ENCODE measurements at places on chromosomes 4 and X. TPM values are rescaled to one million over a fixed set of nuclear protein-coding genes. Genes with fewer than 3 reads are reported as not detected.

DNA sequence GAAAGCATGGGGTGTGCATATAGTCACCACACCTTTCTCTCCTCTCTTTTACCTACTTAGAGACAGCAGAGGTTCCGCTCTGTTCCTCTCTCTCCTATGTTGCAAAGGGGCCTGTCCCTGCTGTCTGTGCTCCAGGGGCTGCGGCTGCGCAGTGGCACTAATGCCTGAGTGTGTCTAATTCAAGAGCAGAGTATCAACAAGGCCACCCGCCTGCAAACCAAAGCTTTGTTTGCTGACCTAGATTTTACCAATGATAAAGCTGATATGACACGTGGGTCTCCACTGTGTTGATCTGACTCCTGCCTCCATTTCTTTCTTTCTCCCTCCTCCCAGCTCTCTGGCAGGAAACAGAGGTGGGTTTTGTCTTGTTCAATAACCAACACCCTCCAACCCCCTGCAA lies 74.9 kb downstream of the NSG1 start:
- H3K4me1 ChIP-seq: no peaks in the 10 kb centered on the region
- peak overlapping the region; percentile 26 for H3K27ac ChIP-seq
- no peak overlapping the region for H3K4me3 ChIP-seq
- H3K36me3 ChIP-seq: peaks cover 81% of the 10 kb centered on the region
- no peak for DNase-seq
- no peaks in the 10 kb centered on the region for H3K27me3 ChIP-seq

DNA sequence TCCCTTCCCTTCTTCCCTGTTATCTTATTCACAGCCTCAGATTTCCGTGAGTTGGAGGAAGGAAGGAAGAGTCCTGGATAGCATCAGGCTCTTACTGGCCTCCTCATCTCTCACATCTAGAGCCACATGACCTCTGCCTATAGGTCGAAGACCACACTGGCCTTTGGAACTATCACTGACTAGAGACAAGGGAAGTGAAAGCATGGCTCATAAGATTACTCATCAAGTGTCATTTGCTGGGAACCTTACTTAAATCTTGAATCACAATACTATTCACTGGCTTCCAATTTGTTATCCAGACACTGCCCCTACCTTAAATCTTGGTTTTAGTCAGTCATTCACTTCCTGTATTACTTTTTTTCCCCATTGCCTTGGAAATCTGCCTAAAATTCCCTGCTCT lies 61.6 kb upstream of the MTMR8 start:
- H3K4me1 ChIP-seq: no peaks in the 10 kb centered on the region
- DNase-seq: no peak
- no peak overlapping the region for H3K27ac ChIP-seq
- H3K36me3 ChIP-seq: no peaks in the 10 kb centered on the region
- no peaks in the 10 kb centered on the region for H3K27me3 ChIP-seq

DNA sequence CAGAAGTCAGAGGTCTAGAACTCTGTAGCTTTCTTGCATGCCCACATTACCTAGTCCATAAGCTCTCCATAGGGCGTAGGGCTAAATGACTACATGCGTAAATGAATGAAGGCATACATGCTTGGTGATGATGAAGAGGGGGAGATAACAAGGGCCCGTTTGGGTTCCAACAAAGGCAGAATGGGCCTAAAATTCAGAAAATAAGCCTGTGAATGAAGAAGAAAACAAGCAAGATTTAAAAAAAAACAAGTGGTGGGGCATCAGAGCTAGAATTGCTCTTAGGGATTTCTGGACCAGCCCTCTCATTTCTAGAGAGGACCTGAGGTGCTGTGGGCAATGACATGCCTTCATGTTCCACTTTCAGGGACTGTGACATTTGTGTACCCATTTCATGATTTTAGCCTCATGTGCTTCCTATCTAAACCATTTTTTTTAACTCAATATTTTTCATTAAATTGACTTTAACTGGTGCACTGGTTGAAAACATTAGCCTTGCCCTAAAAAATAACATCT lies 12.1 kb downstream of the GPRIN3 start:
- no peak for DNase-seq
- no peaks in the 10 kb centered on the region for H3K36me3 ChIP-seq
- H3K4me3 ChIP-seq: no peak overlapping the region
- peak overlapping the region; percentile 55 for H3K27ac ChIP-seq
- no peaks in the 10 kb centered on the region for H3K27me3 ChIP-seq

DNA sequence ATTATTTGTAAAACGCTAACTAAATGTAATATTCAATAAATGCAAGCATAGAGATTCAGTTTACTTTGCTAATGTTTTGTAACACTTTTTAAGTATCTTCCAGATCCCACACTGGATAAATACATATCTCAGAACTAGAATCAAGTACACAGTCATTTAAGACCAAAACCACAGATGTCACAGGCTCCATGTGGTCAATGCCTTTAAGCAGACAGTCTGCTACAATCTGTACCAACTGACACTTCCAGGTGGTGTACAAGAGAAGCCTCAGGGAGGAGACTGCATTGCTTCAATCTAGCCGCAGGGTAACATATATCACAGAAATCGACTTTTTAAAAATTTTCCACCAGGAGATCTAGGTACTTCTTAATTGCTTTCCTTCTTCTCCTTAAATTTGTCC lies 229.6 kb upstream of the DIAPH2 start:
- H3K4me3 ChIP-seq: no peak overlapping the region
- H3K27ac ChIP-seq: no peak overlapping the region

DNA sequence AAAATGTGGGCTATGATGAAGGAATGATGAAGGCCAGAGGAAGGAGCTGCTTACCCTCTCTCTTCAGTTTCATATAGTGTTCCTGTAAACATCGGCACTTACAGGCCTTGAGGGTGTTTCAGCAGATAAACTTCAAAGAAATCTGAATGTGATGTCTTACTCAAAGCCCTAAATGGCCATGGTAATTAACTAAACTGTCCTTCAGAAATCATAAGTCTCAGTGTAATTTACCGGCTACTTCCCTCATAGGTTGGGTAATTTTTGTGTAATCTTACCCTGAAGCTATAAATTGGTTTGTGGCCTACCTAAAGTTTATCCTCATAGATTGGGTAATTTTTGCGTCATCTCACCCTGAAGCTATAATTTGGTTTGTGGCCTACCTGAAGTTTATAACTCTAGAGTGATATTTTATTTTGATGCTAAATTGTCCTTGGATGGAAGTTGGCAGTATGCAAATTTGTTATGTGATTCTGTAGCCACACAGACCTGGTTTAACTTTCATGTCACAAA lies 2700.3 kb downstream of the ARAP2 start:
- H3K4me1 ChIP-seq: no peaks in the 10 kb centered on the region
- no peak overlapping the region for H3K27ac ChIP-seq
- DNase-seq: no peak
- no peak overlapping the region for H3K4me3 ChIP-seq
- no peaks in the 10 kb centered on the region for H3K36me3 ChIP-seq

DNA sequence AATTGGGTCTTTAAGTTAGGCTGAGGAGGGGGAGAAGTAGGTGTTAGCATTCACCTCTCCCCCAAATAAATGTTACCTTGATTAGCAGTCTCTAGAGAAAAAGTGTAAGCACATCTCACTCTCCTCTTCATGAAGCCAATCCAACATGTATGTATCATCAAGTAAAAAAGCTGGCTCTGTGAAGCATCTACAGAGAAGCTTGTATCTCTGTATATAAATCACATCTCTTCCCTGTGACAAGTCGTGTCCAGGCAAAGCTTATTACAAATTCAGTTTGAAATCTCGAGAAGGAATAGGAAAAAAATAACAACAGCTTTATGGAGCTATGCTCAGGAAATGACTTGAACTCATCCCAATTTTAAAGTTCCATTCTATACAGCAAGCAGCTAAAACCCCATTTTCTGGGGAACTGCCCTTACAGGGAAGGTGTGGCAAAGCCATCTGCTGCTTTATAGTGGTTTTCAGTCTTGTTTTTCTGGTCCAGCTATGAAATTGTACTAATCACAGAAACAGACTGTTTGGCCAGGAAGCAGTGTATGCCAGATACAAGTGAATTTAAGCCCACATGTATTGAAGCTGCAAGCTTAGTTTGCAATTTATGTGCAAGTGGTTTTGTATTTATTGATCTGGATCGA lies 313.3 kb upstream of the NOCT start:
- no peak for DNase-seq
- no peaks in the 10 kb centered on the region for H3K36me3 ChIP-seq
- no peak overlapping the region for H3K27ac ChIP-seq
- H3K27me3 ChIP-seq: no peaks in the 10 kb centered on the region
- no peak overlapping the region for H3K4me3 ChIP-seq

GRCh38 chrX:17590892-17591740 lies 146.2 kb upstream of the SCML1 start:
- DNase-seq: no peak
- no peak overlapping the region for H3K4me3 ChIP-seq
- no peaks in the 10 kb centered on the region for H3K36me3 ChIP-seq
- no peaks in the 10 kb centered on the region for H3K4me1 ChIP-seq
- no peaks in the 10 kb centered on the region for H3K27me3 ChIP-seq

DNA sequence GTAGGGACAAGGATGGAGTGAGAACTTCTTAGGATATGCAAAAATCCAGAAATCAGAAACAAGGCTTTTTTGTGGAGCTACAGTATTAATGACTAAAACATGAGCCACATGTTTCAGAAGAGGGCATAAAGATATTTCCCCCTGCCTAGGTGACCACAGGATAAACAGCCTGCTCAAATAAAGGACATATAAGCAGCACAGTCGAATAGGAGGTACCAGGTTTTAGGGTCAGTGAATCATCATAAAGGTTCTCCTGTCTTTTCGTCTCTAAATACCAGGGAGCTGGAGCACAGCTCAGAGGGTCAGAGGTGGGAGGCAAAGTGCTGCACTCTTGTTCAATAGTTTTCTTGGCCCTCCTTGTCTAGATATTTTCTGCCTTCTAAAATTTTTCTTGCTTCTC lies 211.9 kb upstream of the HS3ST1 start:
- no peaks in the 10 kb centered on the region for H3K4me1 ChIP-seq
- no peaks in the 10 kb centered on the region for H3K27me3 ChIP-seq
- no peak overlapping the region for H3K27ac ChIP-seq
- DNase-seq: no peak
- no peaks in the 10 kb centered on the region for H3K36me3 ChIP-seq

DNA sequence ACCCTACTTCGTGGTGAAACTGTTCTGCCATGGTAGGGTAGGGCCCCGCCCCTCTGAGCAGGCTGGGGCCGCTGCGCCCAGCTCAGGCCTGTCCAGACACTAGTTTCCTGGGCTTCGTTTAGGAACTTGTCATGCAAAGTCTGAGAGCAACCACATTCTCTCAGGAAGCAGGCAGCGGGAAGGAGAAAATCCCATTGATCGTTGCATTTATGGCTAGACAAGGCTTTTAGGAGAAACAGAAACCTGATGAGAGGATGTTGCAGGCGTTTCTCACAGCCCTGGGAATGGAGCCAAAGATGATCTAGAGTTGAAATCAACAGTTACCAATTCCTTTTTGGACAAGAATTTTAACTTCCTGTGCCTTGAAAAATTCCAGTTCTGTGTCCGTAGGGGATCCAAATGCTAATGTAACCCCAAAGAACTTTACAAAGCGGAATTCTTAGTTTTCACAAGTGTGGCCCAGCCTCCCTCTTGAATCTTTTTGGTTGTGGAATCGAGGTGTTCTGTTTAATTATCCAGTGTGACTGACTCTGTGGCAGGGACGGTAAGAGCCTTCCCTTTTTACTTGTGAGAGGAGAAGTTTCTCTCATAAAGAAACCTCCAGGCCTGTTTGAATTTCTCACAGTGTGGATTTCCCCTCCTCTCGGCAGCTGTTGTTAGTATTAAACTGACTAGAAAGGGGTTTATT lies 4.5 kb upstream of the CXCL9 start:
- H3K4me1 ChIP-seq: no peaks in the 10 kb centered on the region
- no peaks in the 10 kb centered on the region for H3K27me3 ChIP-seq
- H3K36me3 ChIP-seq: no peaks in the 10 kb centered on the region
- peak overlapping the region; percentile 76 for H3K27ac ChIP-seq
- H3K4me3 ChIP-seq: no peak overlapping the region

DNA sequence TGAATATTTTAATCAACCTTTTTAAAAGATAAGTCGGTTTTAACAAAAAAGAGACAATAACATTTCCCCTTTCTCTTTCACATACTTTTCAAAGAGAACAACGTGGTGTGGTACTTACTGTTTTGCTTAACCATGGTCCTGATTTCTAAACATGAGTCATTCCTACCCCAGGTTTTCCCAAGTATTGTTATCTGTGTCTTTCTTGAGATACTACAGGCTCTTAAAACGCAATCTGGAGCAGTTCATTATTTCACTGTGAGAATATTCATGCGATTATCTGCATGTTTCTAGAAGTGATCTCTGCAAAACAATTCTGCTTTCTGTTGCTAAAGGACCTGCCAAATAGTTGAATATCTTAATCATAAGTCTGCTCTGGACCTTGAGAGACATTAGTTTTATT lies 127.3 kb downstream of the TENM3 start:
- no peaks in the 10 kb centered on the region for H3K36me3 ChIP-seq
- H3K4me1 ChIP-seq: no peaks in the 10 kb centered on the region
- no peaks in the 10 kb centered on the region for H3K27me3 ChIP-seq
- no peak overlapping the region for H3K4me3 ChIP-seq
- H3K27ac ChIP-seq: no peak overlapping the region

DNA sequence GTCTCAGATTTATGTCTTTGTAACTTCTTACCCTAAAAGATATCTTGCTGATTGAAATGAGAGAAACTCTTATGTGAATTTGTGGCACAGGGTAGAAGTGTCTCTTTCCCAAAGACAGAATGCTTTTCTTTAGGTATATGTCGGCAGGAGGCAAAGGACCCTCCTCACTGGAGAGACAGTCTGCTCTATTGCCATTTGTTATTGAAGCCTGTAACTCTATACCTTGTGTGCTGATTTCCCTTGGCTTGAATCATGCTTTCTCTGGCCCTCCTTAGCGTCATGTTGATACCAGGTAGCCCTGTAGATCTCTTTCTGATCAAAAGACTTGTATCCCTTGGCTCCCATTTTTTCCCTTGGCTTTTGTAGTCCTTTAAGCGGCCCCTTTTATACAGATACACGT lies 284.3 kb downstream of the CXXC4 start:
- H3K4me1 ChIP-seq: no peaks in the 10 kb centered on the region
- no peaks in the 10 kb centered on the region for H3K36me3 ChIP-seq
- no peaks in the 10 kb centered on the region for H3K27me3 ChIP-seq
- H3K4me3 ChIP-seq: no peak overlapping the region
- no peak overlapping the region for H3K27ac ChIP-seq

GRCh38 chr4:3009422-3009821 lies 46.1 kb downstream of the GRK4 start:
- H3K4me1 ChIP-seq: no peaks in the 10 kb centered on the region
- no peak overlapping the region for H3K27ac ChIP-seq
- no peak for DNase-seq
- no peaks in the 10 kb centered on the region for H3K27me3 ChIP-seq

DNA sequence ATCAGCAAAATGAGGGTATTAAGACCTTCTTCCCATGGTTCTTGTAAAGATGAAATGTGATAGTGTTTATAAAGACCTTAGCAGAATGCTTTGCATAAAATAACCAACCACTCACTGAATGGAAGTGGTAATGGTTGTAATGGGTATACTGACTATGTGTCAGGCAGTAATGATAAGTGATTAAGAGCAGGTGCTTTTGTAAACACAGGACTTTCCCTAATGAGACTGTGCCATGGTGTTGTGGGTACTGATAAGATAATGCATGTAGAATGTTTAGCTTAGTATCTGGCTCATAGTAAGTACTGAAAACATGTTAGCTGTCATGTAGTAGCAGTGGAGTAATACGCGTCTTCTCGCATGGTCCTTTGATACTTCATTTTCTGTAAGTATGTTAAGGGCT lies 6.9 kb downstream of the LSM6 start:
- no peak for DNase-seq
- H3K36me3 ChIP-seq: peaks cover 33% of the 10 kb centered on the region
- H3K27me3 ChIP-seq: no peaks in the 10 kb centered on the region
- no peak overlapping the region for H3K4me3 ChIP-seq
- H3K27ac ChIP-seq: no peak overlapping the region

Gene PPP2R2C
- 0.23 TPM for total RNA-seq

Gene UGT2B28
- not detected for total RNA-seq

Gene MTMR8
- total RNA-seq: 9.1 TPM

Gene BEX3
- total RNA-seq: 76.4 TPM

All from spleen (tissue), 13 donors.